ENCODE measurements at places on chromosomes 7 and 10. TPM values are rescaled to one million over a fixed set of nuclear protein-coding genes. Genes with fewer than 3 reads are reported as not detected.
A peak's percentile ranks its signal among the peaks of the same experiment; 100 is the strongest.

DNA sequence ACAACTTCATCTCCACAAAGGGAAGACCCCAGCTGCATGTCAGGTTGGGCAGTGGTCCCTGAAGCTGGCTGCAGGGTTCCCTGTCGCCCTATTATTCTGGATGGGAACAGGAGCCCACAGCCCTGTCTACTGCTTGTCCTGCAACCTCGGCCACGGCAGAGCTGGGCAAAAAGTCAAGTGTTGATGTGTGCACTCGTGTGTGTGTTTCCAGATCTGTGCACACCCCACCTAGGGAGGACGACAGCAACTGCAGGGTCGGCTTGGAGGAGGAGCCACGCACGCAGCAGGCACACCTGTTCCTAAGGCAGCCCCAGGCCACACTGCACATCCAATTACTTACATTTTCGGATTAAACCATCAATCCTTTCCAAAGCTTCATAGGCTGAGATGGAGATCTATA is 23.6 kb downstream of the PITRM1 start:
- no peak for DNase-seq

DNA sequence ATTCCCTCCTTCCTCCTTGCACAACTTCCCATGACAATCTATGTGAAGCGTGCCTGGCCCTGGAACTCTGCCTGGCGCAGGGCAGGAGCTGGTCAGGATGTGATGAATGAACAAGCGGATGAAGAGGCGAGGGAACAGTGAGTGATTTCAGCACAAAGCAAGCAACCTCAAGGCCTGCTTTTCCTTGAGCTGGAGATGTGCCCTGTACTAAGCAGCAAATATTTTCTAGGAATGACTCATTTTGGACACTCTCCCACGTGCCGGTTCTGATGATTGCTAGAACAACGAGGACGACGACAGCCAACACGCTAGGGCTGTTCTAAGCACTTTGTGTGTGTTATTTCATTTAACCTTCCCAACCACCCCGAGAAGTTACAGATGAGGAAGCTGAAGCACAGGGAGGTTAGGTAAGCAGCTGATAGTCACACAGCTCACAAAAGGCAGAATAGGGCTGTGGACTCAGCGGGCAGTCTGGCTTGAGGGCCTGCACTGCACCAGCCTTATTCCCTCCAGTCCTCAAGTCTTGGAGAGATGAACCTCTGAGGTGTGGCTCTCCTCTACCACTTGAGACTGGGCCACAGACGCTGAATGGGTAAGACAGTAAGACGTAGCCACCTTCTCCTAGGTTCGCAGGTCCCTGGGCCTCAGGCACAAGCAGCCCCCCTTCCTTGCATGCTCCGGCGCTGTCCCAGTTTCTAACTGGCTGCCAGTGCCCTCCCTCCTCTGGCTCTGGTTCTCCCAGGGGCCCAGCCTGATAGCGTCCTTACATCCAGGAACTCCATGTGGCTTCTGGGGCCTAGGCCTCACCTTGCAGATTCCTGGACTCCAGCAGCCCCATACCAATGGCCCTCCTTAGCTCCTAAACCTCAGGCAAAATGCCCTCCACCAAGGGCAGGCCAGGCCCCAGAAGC is 59.0 kb downstream of the YKT6 start:
- peak; percentile 99 for DNase-seq

GRCh38 chr7:132075515-132075914 is 500.8 kb downstream of the PLXNA4 start:
- DNase-seq, result no peak

PFKFB3 gene
- 9.4 TPM for total RNA-seq

GRCh38 chr7:18117482-18117881 is 89.8 kb upstream of the PRPS1L1 start:
- DNase-seq, result peak; percentile 14

- DNase-seq, result peak; percentile 81
Measured at GRCh38 chr7:82036146-82036886, 266.5 kb upstream of the HGF start.

- no peak for DNase-seq
Measured at GRCh38 chr7:1925349-1925748, 255.3 kb downstream of the ELFN1 start.
